Stimulated activated CD8-positive, alpha-beta memory T cell treated with anti-CD3 and anti-CD28 coated beads, Interleukin-4, amount 100 ng/mL, for 1 hour (primary cell): ENCODE measurements at places on chromosomes 13 and 19.

DNA sequence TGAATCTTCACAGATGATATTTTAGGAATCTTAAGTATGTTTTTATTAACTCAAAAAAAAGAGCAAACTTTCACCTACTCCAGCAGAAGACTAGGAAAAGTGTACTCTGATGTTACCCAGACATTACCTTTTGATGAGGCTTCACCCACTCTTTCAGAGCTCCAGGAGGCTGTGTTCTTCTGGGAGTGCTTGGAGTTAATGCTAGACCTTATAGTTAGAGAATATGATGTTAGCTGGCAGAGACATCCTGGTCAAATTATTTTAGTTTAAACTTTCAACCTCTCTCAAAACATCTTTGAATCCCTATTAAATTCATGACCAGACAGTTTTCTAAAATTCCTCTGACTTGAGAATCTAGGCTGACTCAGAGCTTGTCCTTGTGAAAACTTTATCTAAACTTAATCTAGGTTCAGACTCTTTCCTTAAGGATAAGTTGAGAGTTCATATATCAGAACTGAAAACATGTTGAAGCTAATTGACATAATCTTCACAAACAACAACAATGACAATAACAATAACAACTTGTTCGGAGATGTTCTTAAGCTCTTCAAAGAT lies 82.8 kb downstream of the ITGBL1 start:
- no peak for DNase-seq

GRCh38 chr19:2337329-2337707 lies 8.8 kb downstream of the SPPL2B start:
- DNase-seq, result no peak

- no peak for DNase-seq
These were observed 121.1 kb downstream of the NHLRC3 start for GRCh38 chr13:39159393-39159792.

DNA sequence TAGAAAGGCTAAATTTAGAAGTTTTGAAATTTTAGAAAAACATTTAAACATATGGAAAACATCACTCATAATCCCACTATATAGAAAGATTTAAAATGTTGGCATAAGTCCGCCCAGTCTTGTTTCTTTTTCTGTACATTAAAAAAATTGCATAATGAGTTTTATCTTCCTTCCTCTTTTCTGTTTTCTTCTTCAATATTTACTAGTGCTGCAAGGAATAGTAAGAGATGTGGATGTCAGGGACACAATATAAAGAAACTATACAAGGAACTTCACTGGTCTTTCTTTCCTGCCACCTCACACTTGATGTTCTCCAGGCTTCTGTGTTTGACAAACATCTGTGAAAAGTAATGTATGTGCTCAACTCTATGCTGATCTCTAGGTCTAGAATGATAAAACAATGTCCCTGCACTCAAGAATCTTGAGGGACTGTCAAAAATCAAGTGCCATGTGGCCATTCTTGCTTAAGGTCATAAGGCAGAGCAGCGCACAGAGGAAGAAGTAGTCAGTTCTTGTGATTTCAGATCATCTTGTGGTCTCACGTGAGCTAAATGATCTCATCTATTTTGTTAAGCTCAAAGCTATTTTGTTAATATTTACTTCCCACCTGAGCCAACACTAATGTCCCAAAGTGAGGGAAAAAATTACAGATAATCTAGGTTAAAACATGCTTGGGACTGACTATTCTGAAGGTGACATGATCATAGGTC lies 186.9 kb upstream of the OBI1 start:
- DNase-seq, result no peak

DNA sequence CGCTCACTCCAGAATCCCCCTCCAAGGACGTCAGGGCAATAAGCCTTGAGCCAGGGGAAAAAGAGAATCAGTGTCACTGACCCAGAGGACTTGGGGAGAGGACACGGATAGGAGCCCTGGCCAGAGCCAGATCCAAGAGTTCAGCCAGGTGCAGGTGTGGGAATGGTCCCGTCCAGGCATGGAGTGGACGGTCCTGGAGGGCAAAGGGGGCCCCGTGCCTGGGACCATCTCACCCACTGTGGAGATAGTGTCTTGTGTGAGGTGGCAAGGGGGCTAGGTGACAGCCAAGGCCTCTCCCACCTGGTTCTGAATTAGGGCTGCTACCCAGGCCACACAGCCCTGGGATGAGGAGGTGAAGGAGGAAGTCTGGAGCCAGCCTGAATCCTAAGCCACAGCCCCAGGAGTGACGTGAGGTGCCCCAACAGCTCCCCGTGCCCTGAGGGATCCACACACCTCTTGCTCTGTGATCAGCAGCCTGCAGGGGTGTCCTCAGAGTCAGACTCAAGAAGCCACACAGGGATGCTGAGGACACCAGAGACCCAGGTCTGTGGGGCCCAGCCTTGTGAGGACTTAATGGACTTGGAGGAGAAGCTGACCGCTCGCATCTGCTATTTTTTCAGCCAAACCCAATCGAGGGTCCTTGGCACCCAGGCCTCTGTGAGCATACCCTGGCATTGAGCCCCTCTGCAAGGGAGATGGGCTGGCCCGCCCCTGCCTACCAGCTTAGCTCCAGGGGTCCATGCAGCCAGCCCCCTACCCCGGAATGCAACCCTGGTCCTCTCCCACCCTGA lies 16.4 kb upstream of the ZNF14 start:
- no peak for DNase-seq

GRCh38 chr13:112871742-112872141 lies 97.3 kb upstream of the MCF2L start:
- DNase-seq, result no peak

DNA sequence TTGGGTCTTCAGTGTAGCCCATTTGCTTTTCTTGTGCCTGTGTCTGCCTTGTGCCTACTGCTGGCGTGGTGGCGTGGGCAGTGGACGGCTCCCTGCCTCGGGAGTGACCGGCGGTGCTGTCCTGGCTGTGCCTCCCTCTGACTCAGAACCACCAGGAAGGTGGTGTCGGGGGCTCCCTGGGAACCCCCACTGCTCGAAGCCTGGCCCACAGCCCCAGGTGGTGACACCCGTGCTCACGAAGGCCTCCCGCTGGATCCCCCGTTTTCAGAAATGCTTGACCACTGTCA lies 5.1 kb upstream of the AMH start:
- DNase-seq, result no peak

DNA sequence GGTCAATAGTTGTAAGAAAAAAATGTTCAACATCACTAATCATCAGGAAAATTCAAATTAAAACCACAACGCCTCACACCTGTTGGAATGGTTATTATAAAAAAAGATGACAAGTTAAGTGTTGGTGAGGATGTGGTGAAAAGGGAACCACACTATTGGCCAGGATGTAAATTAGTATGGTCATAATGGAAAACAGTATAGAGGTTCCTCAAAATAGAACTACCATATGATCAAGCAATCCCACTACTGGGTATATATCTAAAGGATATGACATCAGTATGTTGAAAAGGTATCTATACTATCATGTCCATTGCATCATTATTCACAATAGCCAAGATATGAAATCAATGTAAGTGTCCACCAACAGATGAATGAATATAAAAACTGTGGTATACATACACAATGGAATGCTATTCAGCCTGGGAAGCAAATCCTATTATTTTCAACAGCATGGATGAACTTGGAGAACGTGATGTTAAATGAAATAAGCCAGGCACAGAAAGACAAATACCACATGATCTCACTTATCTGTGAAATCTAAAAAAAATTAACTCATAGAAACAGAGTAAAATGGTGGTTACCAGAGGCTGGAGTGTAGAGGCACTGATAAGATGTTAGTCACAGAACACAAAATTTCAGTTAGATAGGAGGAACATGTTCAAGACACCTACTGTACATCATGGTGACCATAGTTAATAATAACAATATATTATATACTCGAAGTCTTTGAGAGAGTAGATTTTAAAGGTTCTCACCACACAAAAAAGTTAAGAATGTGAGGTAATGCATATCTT lies 56.6 kb downstream of the TBC1D4 start:
- no peak for DNase-seq

DNA sequence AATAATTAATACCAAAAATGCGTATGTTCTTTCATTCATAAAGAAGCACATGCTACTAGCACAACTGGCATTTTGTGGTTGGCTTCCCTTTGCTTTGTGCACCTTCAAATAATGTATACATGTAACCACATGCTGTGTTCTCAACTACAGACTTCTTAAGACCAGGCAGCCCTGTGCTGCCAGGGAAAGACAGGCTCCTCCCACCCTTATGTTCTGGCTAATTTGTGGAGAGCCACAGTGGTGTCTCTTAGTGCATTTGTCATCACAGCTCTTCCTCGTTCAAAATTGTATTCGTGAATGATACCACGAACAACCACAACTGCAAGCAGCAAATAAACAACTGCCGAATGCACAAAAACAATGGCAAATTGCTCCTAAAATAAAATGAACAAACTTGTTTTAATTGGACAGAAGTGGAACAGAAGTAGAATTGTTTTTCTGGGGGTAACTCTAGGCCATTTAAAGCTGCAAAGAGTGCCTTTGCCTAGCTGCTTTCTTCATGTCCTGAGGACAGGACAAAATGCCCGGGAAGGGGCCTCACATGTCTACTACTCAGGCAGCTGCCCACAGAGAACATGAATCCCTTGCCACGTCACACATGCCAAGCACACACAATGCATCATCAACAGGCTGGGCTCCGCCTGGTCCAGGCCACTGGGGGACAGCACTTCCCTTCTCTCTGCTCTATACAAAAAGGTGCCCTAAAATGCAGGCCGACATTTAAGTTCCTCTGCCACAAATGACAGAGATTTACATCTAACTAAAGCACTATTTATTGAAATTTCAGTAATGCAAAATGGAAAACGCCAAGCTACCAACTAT lies 21.7 kb downstream of the IRS2 start:
- no peak for DNase-seq

DNA sequence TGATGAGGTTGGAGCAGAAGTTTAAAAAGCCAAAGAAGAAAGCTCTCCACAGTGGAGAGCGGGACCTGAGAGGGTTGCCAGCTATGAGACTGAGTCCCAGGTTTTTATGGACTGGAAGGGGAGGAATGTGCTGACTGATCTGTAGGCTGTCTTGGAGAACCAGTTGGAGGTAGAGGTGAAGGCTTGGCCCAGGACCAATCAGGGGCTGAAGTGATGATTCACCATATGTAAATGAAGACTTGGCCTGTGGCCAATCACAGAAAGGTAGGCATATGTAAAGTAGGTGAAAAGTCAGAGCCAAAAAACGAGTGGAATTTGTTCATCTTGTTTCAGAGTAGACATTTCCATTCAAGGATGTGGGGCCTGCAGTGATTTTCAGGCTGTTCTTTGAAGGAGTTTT lies 17.5 kb upstream of the KBTBD6 start:
- DNase-seq, result no peak

GRCh38 chr13:51539887-51540286 lies 44.4 kb upstream of the WDFY2 start:
- DNase-seq, result no peak

- DNase-seq, result no peak
These were observed 541.4 kb upstream of the SLITRK5 start for GRCh38 chr13:87129602-87130300.

DNA sequence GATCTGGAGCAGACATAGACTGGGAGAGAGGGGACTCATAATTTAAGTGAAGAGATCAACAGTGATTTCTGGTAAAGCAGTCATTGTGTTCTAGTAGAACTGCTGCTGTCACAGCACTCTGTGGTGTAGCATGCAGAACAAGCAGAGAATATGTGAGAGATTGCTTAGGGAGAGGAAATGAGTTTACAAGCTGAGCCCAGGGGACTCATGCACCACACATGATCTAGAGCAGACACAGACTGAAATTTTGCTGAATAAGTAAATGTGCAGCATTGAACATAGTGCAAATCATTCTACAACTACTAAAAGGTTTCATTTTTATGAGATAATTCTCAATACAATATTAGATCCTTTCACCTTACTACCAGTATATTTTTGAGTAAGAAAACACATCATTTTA lies 125.7 kb downstream of the MYO16 start:
- DNase-seq, result no peak

- no peak for DNase-seq
These were observed 64.1 kb upstream of the OXGR1 start for GRCh38 chr13:97058391-97058790.

DNA sequence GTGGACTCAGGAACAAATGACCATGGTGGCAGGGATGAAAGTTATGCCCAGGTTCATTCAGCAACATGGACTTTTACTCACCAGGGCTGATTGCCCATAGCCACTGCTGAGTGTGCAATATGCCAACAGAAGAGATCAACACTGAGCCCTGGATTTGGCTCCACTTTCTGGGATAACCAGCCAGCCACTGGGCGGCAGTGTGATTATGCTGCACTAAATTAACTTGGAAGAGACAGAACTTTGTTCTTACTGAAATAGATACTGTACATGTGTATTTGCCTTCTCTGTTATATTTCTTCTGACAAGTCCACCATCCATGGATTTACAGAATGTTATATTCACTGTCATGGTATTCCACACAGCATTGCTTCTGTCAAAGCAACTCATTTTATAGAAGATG lies 257.4 kb downstream of the TDRD3 start:
- DNase-seq, result no peak

GRCh38 chr19:51587264-51588191 lies 16.4 kb downstream of the ZNF175 start:
- no peak for DNase-seq

GRCh38 chr19:7917267-7918061 lies 2.7 kb upstream of the SNAPC2 start:
- DNase-seq, result no peak

DNA sequence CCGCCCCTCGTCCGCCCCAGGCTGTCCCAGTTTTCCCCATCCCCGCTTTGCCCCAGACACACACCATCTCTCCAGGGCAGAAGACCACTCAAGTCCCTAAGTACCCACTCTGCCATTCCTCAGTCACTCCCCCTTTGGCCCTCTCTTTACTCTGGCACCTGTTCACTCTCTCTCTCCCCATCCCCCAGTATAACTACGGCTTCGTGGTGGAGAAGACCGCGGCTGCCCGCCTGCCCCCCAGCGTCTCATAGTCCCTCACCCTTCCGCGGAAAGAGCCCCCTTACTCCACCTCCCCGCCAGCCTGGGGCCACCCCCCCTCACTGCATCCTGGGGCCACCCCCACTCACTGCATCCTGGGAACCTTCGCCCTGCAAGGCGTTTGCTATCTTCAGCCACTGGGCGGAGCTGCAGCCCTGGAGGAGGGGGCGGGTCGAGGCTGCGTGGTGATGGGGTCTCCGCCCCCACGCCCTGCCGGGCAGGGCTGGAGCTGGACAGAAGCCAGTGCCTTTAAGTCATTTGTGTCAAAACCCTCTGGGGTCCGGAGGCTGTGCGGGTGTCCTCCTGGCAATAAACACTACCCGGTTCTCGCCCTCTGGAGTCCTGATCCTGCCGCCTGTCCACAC lies 5.0 kb downstream of the MVB12A start:
- DNase-seq, result no peak

- DNase-seq, result no peak
These were observed 109.8 kb upstream of the UFM1 start for GRCh38 chr13:38239874-38240273.
